Fibroblast of skin of right biceps (primary cell): ENCODE measurements at places on chromosomes 13 and 19.

GRCh38 chr13:21001471-21001870 is 59.9 kb downstream of the LATS2 start:
- no peak for DNase-seq

DNA sequence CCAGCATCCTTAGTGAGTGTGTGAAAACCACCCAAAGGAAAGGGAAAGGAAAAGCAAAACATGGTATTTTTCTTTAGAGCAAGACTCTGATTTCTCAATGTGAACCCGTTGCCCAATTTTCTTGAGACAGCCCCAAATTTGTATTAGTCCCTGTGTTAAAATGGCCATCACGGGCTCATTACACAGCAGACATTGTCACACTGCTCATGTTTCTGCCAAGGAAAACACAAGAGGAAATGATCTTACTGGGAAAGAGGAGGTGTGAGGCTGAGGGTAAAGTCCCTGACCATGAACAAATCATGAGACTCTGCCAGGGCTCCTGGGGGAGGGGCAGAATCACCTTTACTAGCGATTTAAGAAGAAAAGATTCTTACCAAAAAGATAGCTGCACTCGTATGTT is 54.4 kb downstream of the FAM124A start:
- DNase-seq = no peak

- DNase-seq = no peak
Observed at GRCh38 chr13:22789027-22789593, 391.7 kb upstream of the SGCG start.

DNA sequence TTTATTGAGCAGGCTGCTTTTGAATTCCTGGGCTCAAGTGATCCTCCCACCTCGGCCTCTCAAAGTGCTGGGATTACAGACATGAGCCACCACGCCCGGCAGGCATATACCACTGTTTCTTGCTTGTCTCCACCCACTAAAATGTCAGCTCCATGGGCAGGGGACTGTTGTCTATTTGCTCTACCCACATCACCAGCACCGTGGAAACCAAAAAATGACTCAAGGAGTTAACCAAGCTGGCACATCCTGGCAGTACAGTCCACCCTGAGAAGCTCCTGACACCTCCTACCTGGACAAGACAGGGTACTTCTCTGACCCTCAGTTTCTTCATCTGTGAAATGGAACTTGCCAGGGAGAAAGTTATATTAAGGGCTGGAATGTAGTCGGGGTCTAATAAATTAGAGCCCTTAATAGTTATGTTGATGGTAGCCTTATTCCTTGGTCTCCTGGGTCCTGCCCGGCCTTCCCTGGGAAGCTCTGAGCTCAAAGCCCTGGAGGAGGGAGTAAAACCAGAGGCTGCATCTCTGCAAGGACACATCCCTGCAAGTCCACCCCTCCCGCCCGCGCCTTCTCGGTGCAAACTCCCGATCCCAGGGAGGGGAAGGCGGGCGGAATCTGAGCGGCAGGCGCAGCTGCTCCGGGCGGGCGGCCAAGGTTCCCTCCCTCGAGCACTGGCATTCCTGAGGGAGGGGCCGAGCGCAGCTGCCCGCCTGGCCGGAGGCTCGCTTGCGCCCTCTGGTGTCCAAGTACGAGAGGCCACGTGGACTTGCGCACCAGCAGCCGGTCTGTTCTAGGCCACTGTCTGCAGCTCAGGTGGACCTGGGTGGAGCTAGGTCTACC is 14.1 kb downstream of the RDH8 start:
- peak; percentile 94 for DNase-seq

DNA sequence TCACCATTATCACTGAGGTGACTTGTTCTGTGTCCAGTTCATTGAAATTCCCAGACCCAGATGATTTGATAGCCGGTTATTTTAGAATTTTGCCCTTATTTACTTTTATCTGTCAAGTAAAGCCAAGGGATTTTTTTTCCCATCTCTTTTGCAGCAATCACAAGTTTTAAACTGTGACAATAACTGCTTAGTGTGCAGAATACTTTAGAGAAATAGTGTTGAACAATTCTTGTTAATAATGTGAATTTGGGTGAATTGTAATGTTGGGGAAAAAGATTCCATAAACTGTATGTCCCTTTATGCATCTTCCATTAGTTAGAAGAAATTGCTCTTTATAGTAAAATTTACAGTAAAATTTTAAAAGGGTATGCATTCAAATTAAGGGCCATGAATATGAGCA is 79.5 kb downstream of the SLITRK6 start:
- no peak for DNase-seq

DNA sequence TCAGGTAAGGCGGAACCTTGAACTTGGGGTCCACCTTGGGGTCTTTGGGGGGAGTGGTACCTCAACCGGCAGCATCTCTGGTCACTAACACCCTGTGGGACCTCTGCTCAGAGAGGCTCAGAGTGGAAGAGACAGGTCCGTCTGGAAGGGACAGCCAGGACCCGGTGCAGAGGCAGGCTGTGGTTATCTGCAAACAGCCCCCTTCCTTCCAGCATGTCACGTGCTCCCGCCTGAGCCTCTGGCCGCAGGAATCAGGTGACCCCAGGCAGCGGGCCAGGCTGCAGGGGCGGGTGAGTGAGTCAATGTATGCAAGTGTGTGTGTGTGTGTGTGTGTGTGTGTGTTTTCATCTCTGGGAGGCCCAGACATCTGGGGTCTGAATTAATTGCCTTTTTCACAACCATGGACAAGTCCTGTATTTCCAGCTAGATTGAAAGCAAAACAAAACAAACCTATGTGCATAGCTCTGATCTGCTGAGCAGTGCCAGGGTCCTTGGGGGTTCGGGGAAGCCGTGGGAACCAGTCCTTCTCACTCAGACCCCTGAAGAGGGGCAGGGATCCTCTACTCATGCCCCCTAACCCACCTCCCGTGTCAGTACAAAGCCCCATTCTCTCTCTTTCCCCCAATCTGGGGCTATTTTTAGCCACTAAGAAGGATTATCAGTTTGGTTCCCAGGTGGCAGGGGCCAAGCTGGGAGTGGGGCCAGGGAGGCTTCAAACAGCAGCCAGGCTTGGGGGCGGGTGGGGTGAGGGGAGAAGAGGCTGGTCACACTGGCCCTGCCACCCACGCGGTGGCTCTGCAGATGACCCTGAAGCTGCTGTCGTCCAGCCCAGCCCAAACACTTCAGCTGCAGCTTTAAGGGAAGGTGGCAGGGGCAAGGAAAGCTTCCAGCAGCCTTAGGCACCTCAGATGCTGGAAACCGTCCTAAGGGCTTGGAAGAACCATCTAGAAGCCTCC is 31.4 kb downstream of the CERS4 start:
- DNase-seq = peak; percentile 88

- no peak for DNase-seq
Observed at GRCh38 chr13:110199046-110199831, 107.7 kb downstream of the COL4A1 start.

DNA sequence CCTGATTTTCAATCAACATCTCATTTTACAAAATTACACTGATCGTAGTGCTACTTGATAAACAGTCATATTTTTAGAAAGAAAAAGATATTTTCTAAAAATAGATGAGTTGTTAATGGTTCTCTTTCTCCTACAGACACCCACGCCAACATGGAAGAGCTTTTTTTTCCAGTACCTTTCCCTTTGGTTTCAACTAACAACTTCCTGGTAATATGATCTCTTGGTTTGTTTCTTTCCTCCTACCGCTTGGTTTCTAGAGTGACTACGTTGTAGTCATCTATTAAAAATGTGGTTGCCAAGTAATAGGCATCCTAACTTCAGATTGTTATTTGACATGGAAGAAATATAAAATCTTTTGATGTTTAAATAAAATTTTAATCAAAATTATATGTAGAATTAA is 189.0 kb downstream of the LACC1 start:
- peak; percentile 75 for DNase-seq

- peak; percentile 62 for DNase-seq
Observed at GRCh38 chr13:44575741-44576350, at the start of gene TSC22D1. TSS of gene TSC22D1 (minus strand) at chr13:44576330. CDS start at chr13:44576074, 256 bp downstream.

GRCh38 chr19:41871573-41872383 is 5.3 kb upstream of the CD79A start:
- DNase-seq = no peak

DNA sequence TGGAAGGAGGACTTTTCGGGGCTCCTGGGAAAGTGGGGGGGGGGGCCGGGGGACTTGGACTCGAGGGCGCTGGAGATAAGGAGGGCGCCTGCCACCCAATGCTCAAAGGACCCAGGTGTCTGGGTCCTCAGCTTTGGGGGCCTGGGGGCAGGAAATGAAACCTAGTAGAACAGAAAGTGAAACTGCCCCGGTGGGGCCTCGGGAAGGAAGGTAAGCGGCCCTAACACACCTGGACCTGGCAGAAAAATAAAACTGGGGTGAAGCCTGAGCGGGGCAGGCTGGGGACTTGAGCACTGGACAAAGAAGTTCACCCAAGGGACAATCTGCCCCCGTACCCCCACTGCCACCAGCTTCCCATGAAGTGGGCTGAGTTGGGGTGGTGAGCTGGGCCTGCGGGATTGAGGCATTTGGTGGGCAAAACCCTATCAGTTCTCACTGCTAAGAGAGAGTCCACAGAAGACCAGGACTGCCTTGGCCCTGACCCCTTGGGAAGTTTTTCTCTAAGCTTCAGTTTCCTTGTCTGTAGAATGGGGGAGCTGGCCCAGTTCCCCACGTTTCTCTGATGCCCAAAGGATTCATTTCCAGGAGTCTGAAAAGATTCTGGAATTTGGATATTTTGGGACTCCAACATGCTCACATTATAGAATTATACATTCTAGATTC is 2.3 kb downstream of the PRKD2 start:
- no peak for DNase-seq

DNA sequence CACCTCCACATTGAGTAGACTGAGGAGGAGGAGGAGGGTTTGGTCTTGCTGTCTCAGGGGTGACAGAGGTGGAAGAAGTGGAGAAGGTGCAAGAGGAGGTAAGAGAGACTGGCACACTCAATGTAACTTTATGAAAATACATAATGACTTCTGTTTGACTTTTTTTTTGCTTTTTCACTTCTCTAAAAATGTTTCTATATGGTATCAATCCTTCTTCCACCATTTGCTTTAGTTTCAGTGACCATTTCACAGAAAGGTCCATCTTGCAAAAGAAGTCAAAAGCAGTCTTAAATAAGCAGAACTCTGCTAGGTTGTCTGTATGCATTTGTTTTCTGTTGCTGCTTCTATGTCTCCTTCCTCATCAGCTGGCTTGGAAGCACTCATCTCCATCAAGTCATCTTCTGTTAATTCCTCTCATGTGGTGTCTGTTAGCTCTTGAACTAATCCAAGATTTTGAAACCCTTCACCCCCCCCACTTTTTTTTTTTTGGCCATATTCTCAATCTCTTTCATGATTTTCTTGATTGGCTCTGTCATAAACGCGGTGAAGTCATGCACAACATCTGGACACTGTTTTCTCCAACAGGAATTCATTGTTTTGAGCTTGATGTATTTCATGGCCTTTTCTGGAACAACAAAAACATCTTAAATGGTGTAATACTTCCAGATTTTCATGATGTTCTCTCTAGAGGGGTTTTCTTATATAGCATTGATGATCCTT is 80.8 kb downstream of the KL start:
- DNase-seq = no peak

GRCh38 chr13:48160606-48161278 is 65.8 kb upstream of the MED4 start:
- peak; percentile 37 for DNase-seq

DNA sequence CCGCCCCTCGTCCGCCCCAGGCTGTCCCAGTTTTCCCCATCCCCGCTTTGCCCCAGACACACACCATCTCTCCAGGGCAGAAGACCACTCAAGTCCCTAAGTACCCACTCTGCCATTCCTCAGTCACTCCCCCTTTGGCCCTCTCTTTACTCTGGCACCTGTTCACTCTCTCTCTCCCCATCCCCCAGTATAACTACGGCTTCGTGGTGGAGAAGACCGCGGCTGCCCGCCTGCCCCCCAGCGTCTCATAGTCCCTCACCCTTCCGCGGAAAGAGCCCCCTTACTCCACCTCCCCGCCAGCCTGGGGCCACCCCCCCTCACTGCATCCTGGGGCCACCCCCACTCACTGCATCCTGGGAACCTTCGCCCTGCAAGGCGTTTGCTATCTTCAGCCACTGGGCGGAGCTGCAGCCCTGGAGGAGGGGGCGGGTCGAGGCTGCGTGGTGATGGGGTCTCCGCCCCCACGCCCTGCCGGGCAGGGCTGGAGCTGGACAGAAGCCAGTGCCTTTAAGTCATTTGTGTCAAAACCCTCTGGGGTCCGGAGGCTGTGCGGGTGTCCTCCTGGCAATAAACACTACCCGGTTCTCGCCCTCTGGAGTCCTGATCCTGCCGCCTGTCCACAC is 5.0 kb downstream of the MVB12A start:
- peak; percentile 32 for DNase-seq

- peak; percentile 38 for DNase-seq
Observed at GRCh38 chr19:53826876-53827275, 2.8 kb upstream of the NLRP12 start.

DNA sequence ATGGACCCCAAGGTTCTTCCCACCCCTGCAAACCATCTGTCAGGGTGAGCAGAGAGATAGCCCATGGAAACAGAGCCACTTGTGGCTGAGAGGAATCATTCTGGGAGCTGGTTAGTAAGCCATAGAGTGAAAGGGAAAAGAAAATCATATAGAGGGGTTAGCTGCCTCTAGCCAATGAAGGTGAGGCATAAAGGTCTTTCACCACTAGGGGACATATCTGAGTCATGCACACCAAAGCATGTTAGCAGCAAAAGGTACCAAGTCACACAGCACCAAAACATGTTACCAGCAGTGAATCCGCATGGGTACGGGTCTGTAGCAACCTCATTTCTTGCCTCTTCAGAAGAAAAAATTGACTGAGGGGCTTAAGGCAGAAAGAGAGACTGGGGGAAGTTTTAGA is 76.7 kb upstream of the ZNF43 start:
- no peak for DNase-seq
